ENCODE measurements at places on chromosomes 2 and 18.

GRCh38 chr2:218259099-218259961 is 1.5 kb upstream of the GPBAR1 start:
- no peak for DNase-seq

DNA sequence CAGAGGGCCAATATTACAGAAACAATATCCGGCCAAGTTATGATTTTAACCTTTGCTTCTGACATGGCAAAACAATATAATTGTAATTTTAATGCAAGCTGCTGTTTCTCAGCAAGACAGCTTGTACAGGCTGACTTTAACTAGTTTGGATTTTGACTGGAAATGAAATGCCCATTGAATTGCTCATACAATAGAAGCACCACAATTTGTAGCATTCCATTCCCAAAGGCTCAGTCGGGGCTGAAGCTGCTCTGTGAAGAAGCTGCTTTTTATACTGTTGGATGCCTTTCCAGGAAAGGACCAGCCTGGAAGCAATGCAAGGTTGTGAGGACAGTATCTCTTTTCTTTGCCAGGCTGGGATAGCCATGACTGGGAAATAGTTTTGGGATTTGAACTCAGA is 677.0 kb upstream of the FANCL start:
- DNase-seq, result no peak

GRCh38 chr2:62525549-62526269 is 19.7 kb upstream of the TMEM17 start:
- DNase-seq, result no peak

- no peak for DNase-seq
These were observed 51.8 kb downstream of the NDUFA10 start for GRCh38 chr2:239973386-239973785.

GRCh38 chr2:106789185-106789584 is 96.8 kb downstream of the ST6GAL2 start:
- DNase-seq, result no peak

DNA sequence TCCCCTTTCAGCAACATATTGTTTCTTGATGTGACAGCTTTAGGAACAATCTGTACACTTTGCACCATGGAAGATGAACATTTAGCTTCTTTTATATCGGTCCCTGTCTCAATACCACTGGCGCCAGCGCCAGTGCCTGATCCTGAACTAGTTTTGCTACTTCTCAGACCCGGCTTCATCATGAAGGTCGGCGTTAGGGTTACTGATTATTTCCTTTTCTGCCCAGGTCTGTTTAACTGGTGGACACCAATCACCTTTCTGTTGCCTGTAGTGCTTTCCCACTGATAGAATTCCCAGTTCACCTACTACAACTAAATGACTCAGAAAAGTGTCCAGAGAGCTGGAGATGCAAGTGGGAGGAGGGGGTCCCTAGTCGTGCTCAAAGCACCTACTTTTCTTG is 99.5 kb downstream of the MYCN start:
- DNase-seq, result no peak

- DNase-seq, result no peak
These were observed 32.9 kb upstream of the PPM1B start for GRCh38 chr2:44135771-44136170.

DNA sequence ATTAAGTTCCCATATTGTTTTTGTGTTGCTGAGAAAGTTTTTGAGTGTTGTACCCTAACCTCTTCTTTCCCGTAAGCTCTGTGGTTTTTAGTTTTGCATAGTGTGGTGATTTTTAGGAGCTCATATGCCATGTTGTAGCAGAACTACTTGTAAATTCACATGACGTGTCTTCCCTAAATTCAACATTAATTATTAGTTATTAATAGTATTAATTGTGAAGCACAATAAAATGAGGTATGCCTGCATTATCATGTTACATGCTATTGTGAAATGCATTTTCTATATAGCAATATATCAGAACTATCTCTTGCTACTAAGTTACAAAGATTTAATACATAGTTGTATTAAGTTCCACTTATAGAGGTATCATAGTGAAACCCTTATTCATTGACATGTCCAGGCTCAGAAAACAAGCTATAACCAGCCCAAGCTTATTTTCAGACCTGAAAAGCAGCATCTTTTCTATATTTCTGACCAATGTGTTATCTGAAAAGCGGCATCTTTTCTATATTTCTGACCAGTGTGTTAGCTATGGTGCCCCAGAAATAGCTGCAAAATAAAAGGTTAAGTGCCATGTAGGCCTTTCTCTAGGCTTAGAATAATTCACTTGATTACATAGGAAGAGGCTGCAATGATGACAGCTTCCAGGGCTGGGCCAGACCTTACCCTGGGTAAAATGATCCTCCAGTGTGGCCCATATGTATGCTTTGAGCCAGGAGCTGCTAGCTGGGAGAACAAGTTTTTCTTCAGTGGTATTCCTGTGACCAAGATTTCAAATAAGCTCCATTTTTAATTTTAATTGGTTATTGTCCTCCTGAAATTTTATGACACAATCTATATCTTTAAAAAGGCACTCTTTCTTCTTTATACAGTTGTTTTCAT is 21.6 kb downstream of the EPAS1 start:
- no peak for DNase-seq

DNA sequence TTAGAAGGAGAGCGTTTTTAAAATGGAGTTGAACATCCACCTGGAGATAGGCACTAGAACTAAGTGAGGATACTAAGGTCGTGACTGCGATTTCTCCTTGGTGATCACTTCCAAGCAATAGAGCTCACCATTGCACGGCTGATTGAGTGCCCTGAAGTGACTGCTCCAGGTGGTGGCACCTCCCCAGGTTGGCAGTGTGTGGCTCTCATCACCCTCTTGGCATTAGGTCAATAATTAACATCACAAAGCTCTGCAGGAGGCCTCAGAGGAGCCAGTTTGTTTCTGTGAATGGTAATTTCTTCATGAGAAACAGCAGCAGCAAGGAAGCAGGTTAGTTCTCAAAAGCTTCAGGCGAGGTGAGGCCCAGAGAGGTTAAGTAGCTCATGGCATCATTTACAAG is 259.6 kb downstream of the CLIP4 start:
- no peak for DNase-seq

DNA sequence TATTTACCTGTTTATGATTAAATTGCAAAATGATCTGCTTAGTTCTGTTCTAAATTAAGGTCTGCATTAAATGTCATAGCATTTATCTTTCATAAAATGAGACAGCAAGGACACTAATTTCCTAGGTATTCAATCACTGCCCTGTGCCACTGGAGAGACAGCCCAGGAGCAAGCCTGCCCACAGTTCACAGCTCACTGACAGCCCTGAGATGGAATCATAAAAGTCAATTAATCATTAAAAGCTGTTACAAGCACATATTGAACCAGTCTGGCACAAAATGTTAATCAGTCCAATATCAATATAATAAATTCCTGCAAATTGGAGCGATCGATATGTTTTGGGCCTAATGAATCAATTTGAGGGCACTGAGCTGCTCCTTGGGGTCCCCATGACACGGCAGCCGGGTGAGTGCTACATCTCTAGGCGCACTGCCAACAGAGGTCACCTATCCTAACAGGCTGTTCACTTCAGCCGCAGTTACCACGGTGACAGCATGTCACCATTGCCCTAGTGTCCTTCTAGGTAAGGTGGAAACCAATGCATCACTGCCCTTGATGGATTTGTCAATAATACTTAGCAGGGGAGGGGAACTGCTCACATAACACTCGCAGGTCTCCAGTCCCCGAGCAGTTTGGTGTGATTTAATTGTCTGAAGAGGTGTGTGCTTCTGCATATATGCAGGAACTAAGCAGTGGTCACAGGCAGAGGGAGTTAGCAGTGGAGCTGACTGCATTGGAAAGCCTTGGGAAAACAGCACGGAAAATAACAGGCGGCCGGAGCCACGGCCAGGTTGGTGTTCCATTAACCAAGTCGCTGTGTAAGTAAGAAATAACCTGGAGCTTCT is 47.3 kb downstream of the POU3F3 start:
- DNase-seq, result no peak

- DNase-seq, result no peak
These were observed 147.8 kb upstream of the MAP3K20 start for GRCh38 chr2:172927641-172928357.

GRCh38 chr2:48532824-48533223 is 2.9 kb downstream of the STON1 start:
- no peak for DNase-seq

GRCh38 chr2:96866149-96866548 is 3.7 kb downstream of the SEMA4C start:
- no peak for DNase-seq

GRCh38 chr2:86221066-86221684 is 21.9 kb downstream of the MRPL35 start:
- peak; percentile 64 for DNase-seq

GRCh38 chr18:50306944-50307343 is 19.5 kb upstream of the CXXC1 start:
- no peak for DNase-seq

DNA sequence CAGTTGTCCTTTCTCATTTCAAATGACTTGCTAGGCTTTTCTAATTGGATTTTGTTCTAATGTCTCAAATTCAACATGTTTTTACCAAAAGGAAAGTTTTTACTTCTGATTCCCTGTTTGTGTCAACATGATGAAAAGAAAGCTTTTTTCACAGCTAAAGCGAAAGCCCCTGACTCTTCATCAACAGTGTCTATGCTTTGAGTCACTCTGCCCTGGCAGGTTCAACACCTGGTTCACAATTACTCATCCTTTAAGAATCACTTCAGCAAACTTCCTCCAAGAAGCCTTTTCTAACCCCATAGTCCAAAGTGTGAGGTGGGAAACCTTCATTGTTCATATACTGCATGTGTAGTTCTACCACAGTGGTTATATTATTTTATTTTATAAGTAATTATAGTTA is 7.6 kb upstream of the DSG2 start:
- DNase-seq, result no peak

- DNase-seq, result no peak
These were observed 49.8 kb upstream of the ZBTB7C start for GRCh38 chr18:48459016-48459415.

DNA sequence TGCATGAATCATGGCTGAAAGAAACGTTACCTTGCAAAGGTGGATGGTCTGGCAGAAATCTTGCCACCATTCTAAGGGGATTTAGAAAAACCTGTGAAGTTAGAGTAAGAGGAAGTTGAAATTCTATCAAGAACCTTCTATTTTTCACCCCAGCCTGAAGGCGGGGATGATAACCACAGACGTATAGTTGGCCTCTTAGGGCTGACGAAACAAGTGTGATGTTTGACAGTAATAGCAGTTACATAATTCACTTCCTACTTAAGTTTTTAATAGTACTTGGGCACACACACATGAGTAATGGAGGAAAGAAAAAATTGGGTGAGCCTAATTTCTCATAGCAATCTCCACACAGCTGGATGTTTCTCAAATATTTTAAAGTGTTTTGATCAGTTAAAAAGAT is 336.6 kb upstream of the SALL3 start:
- peak; percentile 42 for DNase-seq

DNA sequence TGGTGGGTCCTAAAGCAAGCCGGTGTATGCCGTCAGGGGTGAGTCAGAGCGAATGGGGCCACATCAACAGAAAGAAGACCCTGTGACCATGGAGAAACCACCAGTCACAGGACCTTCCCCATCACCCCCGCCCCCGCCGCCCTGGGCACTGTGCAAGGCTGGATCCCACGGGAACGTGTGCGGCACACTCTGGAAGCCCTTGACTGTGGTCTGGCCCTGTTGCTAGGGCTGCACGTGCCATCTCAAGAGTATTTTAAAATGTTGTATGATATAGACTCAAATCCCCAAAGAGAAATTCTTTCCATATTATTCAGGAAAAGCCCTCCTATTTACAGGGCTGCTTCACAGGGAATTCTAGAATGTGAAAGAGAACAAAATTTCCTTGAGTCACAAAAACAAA is 174.8 kb downstream of the BCL2 start:
- DNase-seq, result no peak

- no peak for DNase-seq
These were observed 335.9 kb downstream of the DLGAP1 start for GRCh38 chr18:4119127-4119648.

DNA sequence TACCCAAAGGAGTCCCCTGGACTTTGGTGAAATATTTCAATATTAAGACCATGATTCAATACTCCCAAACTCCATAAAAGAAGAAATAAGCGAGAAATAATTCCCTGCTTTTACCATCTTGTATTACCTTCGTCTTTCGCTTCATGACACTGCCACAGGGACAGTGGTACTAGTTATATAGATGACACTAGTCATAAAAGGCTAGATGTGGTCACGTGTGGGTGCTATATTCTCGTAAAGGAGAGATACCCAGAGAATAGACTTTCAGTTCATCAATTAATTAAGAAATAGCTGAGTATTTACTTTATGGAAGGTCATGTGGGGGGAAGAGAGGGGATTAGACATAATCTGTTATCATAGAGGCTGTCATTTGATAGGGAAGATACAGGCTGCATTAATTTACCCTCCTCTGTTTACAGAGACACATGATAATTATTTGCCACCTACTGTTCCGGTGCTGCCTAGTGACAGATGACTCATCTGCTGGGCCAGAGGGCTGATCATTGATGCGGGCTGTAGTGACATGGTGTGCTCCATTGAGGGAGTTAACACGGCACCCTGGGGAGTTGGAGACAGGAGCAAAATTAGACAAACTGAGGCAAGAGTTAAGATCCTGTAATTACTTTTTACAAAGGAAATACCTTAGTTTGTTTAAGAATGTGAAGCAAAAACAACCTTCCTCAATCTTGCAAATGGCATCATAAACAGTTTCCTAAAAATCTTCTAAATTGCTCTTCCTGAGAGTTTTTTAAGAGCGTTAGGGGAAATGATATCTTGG is 78.2 kb upstream of the ITGB6 start:
- DNase-seq, result no peak

GRCh38 chr2:162006337-162006736 is 67.7 kb downstream of the DPP4 start:
- DNase-seq, result no peak

DNA sequence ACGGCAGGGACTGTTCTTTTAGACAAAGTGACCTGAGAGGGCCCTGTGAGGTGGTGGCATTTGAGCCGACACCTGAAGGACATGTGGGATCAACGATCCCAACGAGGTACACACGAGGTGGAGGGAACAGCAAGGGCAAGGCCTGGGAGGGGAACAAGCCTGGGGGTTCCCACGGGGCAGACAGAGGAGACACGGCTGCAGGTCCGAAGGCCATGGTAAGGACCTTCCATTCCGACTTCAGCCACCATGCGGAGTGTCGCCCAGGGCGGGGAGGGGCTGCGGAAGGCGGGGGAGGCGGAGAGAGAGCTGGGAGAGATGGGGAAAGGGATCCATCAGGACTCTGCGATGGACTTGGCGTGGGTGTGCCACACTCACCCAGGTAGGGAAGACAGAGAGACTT is 151.8 kb downstream of the HDAC4 start:
- peak; percentile 3 for DNase-seq

DNA sequence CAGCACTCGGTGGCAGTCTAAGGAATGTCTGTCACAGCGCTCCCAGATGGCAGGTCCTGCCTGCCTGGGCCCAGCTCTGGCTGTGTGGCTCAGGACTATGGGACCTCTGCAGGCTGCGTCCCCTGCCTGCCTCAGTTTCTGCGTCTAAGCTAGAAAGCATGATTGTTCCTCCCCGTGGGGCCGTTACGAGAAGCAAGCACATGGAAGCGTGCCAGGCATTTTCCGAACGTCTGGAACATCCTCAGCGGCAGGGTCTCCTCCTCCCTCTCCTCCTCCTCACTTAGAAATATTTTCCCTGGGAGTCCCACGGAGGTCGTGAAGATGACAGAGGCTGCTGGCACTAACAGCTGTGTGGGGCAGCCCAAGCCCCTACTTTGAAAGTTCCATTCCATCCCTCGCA is 43.3 kb downstream of the LRRFIP1 start:
- DNase-seq, result no peak

- DNase-seq, result no peak
These were observed 4.8 kb downstream of the TNFRSF11A start for GRCh38 chr18:62329691-62330454.
